ENCODE measurements at places on chromosomes 3 and 15.

GRCh38 chr3:162206648-162207047, 710.0 kb downstream of the OTOL1 start:
- no peak for DNase-seq

DNA sequence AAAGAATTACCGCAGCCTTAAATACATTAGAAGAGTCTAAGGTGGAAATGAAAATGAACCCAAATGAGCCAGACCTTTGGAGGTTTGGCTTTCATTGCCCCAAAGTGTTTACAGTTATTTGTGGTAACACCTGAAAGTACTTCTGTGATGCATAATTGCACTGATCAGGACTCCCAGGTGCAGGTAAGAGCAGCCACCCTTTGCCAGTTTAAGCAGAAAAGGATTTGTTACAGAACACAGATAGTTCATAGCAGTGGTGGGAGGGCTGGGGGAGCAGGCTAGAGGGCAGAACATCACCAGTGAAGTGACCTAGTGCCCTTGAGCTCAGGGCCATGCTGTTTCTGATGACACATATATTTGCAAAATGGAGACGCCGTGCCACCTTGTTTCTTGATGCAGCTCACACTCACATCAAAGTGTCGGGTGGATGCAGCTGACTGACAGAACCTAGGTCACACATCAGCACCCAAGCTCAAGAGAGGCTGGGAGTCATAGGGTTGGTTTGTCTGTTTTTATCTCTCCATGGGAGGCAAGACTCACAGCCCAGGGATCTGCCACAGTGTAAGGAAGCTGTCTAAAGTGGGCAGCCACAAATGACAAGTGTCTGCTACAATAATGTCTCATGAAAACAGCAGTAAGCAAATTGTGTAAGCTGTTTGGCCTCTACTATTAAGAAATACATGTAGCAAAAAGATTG, 49.1 kb downstream of the NEK11 start:
- DNase-seq: no peak

- no peak for DNase-seq
These were observed 102.4 kb upstream of the TUSC7 start for GRCh38 chr3:116607205-116607604.

DNA sequence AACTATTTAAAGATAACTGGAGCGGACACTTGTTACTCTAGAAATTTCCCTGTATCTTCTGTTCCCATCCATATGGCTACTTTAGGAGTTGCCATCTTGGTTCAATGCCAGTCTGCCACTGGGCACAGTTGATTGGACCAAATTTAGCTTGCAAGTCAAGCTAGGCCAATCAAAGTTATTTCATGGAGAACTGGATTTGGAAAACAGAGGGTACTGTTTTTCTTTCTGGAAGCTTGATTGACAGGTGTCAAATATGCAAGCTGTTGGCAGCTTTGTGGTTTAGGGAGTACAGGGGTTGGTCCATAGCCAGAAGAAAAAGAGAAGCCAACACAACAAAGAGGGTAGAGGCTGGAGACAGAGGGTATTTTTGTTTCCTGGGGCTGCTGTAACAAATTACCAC, 33.4 kb upstream of the KLHL25 start:
- DNase-seq: no peak

GRCh38 chr3:136645915-136646314, 106.3 kb downstream of the STAG1 start:
- no peak for DNase-seq

GRCh38 chr15:69154078-69154477, 6.4 kb upstream of the GLCE start:
- DNase-seq: peak; percentile 11

DNA sequence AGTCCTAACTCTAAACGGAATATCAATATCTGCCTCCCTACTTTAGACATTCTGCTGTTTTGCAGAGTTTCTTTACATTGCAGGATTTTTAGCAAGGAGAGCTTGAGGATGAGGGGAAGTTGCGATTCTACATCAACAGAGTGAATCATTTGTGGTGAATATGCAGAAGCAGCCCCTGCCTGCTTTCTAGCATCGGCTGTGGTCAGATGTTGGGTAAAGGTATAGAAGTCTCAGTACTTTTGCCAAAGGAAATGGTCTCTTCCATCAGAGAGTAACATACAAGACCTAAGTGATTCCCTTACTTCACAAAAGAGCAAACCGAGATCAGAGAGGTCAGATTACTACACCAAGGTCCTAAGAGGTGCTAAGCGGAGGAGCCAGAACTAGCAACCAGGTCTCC, 15.2 kb downstream of the ST3GAL6 start:
- DNase-seq: no peak

GRCh38 chr3:9308298-9308990, 54.4 kb upstream of the THUMPD3 start:
- DNase-seq: no peak

DNA sequence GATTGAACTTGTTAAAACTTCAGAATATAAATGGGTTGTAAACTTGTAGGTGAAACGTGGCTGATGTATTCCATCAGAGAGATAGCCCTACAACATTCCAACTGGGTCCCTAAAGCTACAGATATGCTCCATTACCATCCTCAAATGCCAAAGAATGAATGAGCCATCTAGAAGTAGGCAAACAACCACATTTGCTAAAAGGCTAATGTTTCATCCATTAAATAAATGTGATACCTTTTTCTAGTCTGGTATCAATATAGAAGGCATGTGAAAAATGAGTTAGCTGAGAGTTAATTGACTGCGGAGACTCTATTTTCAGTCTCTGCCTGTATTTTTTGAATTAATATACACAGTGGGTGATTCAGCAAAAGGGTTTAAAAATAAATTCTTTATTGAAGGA, 203.8 kb downstream of the RBMS3 start:
- DNase-seq: no peak

- no peak for DNase-seq
These were observed 32.4 kb downstream of the SEC61A1 start for GRCh38 chr3:128084675-128085021.

DNA sequence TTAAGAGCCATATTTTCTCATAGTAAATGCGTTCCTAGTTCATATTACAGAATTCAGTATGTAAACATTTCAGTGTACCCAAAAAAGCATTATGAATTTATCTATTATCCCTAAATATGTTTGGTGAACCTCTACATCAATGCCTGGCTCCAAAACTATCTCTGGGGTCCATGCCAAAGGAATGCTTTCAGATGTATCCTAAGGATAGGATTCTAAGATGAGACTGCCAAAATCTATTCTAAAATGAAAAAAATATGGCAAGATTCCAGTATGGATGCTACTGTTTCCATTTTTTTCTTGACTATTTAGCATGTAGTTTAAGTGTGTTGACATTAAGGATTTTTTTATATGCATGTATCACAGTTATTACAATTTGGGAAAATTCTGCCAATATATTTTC, 18.8 kb downstream of the EIF5A2 start:
- DNase-seq: no peak

DNA sequence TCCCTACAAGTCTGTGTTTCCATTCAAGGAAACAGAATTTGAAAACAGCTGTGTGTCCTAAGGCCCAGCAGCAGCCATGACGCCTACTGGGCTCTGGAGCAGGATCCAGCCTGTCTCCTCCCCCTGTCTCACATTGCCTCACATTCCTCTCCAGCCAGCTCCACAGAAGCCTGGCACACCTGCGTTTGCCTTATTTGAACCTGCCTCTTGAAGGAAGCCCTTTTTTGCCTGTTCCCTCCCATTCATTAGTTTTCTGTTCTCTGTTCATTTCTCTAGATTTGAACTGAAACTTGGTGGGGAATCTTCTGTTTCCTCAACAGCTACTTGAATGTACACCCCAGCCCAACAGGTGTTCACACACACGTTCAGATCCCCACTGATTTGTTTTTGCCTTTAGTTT, 890.5 kb downstream of the TUSC7 start:
- DNase-seq: no peak

DNA sequence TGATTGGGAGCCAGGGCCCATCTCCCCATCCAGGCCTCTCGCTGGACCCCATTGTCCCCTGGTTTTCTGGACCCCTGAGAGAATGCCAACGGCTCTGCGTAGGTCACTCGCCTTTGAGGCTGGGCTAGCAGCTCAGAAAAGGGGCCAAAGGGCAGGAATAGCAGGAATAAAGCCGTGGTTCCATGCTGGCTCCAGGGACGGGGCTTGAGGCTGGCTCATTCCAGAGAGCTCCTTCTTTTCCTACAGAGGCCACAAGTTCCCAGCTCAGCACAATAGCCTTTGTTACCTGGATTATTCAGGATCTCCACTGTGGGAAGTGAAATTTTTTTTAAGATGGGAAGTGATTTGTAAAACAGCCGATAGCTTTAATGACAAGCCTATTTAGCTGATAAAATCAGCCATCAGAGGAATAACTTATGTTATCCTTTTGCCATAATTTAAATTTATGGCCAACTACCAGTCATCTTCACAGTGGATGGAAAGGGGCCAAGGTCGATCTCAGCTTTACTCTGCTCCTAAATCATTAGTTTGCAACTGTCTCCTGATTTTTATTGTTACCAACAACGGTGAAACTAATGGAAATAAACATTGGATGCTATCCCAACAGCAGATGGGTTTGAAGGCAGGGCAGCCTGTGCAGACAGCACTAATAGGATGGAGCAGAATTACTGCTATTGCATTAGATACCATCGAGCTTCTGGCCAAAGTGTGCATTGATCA, 124.3 kb downstream of the TMEM266 start:
- no peak for DNase-seq

- peak; percentile 31 for DNase-seq
These were observed 2.5 kb downstream of the AP4E1 start for GRCh38 chr15:50911001-50911400.

- DNase-seq: no peak
These were observed 64.9 kb downstream of the CMTM8 start for GRCh38 chr3:32303399-32303747.

DNA sequence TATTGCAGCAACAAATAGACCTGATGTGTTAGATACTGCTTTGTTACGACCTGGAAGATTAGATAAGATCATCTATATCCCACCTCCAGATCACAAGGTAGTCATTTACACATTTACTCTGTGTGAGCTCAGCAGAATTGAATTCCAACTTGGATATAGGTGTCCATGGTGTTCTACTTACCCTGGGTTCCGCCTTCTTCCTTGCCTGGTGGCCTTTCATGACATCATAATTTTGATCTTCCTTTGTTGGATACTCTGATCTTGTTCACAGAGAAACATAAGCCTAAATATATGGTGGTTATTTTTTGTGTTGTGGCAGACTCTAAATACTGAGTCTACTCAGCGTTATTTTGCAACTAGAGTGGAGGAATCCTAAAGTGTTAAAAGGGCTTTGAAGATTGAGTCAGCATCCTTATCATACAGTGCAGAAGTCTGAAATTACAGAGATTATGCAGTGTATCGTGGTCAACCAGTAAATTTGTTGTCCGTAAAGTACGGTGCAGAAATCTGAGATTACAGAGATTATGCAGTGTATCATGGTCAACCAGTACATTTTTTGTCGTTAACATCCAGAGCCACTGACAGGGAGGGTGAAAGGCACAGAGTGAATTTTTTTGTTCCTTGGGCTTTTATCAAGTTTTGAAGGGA, 39.1 kb upstream of the GATM start:
- DNase-seq: no peak

DNA sequence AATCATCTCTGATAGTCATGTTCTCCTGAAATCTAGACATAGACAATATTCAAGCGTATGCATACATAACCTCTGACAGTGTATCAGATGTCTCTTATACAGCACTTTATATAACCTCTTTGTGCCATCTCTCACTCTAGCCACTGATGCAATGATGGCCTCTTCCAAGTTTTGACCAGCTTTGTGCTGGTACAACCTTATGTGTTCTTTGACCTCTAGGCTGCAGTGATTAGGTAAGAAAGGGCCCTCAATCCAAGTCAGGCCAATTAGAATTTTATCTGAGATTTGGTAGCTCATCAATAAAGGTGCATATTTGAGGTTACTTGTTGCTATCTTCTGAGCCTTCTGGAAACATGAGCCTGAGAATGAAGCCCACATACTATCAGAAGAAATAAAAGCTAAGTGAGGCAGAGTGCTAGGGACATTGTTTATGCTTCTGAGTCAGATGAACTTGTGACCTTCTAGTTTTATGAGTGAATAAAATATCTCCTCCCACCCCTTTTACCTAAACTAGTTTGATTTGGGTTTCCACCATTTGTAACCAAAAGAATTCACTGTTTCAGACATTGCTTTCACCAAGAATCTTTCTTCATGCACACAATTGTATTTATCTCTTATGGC, 283.2 kb upstream of the SUCLG2 start:
- DNase-seq: no peak

DNA sequence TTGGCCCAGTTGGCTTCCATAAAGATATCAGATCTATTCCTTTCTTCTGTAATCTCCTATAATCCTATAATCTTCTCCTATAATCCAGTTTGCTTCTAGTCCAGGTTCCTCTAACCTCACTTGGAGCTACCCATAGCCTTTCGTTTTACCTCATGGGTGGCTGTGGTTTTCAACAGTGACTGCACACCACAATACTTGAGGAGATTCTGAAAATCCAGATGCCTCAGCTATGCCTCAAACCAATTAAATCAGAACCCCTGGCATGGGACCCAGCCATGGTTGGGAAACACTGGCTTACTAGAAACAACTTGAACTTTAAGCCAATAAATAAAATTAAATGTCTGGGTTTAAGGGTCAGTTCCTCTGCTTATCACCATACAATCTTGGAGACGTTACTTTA, 86.1 kb upstream of the NTRK3 start:
- no peak for DNase-seq

DNA sequence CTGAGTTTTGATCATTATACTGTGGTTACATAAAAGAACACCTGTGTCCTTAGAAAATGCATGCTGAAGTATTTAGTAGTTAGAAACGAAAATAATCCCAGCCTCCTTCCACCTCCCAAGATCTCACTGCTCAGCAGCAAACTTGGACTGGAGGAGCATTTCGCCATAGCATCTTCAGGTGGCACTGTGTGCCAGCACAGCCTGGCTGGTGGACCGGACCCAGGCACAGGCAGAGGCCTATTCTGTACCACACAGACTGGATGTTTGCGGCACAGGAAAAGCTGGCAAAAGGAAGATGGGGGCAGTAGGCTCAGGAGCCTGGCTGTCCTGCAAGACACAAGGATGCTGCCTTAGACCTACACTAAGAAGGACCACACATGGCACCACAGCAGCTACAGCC, 10.2 kb downstream of the STIMATE start:
- DNase-seq: no peak

DNA sequence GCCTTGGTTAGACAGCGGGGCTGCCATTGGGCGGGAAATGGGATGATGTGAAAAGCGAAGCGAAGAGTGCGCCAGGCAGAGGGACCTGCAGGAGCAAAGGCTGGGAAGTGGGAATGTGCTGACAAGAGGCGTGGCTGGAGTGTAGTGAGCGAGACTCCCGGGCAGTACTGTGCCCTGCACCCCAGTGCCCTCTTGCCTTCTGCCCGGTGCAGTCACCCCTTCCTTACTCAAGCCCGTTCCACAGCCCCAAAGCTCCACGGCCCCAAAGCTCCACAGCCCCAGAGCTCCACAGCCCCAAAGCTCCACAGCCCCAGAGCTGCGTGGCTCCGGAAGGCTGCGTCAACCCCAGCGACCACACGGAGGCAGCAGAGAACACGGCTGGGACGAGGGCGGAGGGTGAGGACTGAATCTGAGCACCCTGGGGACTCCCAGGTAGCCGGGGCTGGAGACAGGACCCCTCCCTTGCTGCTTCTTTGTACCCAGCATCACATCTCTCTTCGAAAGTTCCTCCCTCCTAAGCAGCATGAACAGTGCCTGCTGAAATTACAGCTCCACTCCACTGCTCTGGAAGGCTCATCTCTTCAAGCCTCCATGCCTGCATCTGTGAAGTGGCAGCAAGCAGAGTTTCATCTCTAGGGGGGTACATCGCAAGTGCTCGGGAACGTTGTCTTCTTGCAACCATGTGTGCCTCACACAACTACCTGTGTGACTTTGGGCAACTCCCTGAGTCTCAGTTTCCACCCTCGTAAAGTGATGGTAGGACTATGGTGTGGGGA, 108.9 kb downstream of the FBLN2 start:
- DNase-seq: peak; percentile 42

Measured in mesenchymal stem cell (in vitro differentiated cells and primary cell).